ENCODE measurements at places on chromosomes 6 and 20.

DNA sequence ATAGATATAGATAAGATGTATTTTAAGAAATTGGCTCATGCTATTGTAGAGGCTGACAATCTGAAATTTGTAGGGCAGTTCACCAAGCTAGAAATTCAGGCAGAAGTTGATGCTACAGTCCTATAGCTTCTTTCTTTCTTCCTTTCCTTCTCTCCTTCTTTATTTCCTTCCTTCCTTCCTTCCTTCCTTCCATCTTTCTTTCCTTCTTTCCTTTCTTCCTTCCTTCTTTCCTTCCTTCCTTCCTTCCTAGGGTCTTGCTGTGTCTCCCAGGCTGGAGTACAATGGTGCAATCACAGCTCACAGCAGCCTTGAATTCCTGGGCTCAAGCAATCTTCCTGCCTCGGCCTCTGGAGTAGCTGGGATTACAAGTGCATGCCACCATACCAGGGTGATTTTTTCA, 55.3 kb downstream of the TFAP2A start:
- DNase-seq = no peak

DNA sequence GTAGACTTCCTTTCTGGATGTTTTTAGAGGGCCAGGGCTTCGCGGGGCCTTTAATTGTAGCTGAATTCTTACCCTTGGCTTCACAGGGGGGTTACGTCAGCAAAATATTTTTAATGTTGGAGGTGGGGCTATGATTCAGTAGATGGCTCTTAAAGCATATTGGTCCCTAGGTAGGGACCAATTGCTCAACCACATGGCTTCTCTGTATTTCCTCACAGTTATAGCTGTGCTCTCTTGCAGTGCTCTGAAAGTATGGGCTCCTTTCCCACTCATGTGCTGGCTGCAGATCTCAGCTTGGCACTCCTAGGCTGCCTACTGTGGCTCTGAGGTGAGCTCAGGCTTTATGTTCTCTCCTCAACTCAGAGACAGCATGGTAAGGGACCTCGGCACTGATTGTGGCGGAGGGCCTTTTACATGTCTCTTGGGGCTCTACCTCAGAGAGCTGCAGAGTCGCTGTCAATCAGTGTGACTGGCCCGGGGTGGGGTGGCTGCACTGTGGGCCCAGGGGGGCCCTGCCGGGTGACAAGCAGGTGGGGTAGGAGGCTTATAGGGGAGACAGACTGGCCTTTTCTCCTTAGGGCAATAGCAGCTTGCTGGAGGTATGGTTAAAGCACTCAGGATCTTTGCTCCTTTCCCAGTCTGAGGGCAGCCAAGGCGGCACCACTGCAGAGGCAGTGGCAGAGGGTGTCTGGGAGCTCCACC, 318.0 kb downstream of the DOK5 start:
- no peak for DNase-seq

GRCh38 chr6:17491416-17492142, 98.2 kb downstream of the CAP2 start:
- DNase-seq = no peak

DNA sequence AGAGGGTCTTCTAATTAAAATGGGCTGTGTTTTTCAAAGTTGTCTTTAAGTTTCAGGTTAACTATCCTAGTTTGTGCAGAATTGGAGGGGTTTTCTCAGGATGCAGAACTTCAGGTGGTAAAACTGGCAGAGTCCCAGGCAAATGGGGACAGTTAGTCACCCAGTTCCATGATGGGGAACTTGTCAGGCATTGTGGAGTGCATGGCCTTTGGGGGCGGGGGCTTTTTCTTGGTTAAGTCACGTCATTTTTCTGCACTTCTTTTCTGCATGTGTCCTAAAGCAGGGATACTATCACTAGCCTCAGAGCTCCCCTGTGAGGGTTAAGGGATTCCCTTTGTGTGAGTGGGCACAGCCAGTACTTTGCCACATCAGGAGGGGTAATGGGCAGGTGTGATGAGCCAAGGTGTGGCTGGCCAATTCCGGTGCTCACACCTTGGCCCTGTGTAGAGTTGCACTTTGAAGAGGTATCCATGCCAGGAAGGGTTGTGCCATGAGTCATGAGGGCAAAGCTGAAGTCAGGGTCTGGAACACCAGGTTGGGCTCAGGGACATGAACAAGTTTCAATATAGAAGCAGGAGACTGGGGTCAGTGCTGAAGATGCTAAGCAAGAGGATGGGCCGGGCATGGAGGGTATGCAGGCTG, 126.0 kb upstream of the RREB1 start:
- no peak for DNase-seq

- DNase-seq = peak; percentile 19
These were observed 440.8 kb downstream of the UTRN start for GRCh38 chr6:144725736-144726522.

DNA sequence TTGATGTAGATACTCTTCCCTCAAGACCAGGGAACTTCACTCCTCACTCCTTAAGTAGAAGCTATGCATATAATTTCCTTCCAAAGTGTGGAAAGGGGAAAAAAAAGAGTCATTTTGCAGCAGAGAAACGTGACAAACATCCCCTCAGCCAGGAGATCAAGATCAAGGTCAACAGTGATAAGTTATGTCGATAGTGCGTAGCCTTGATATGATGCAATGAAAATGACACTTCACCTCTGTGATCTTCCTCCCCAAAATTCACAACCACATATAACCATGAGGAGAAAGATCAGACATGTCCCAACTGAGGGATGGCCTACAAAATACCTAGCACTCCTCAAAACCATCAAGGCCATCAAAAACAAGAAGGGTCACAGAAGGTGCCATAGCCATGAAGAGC, 160.4 kb upstream of the MYLIP start:
- DNase-seq = no peak

- no peak for DNase-seq
These were observed 18.9 kb upstream of the ITPR3 start for GRCh38 chr6:33602180-33602579.

DNA sequence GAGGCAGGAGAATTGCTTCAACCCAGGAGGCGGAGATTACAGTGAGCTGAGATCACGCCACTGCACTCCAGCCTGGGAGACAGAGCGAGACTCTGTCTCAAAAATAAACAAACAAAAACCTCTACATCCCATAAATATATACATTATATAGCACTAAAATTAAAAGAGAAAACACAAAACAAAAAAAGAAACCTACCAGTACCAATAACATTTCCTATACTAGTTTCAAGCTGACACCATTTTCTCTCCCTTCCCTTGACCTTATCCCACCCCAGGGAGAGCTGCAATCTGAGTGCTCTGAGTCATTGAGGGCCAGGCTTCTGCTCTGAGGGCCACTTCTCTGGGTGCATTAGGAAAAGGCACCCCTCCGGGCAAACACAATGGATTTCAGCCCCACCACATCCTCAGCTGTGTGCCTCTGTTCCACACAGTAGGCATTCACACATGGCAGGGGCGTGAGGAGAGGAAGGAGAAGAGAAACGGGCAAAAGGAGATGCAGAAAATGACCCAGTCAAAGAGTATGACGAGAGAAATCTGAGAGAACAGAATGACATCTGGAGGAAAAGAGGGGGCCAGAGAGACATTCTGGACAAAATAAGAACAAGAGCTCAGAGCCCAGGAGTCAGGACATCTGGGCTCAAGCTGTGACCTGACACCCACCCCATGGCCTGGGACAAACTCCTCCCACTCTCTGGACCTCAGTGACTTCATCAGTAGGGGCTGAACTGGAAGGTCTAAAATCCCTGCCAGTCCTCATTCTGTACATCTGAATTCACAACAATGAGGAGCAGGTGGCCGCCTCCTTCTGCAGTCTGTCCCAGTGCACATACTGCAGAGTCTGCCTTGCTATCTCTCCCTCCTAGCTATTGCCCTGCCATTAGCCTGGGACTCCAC, 18.2 kb downstream of the TRIM26 start:
- no peak for DNase-seq

DNA sequence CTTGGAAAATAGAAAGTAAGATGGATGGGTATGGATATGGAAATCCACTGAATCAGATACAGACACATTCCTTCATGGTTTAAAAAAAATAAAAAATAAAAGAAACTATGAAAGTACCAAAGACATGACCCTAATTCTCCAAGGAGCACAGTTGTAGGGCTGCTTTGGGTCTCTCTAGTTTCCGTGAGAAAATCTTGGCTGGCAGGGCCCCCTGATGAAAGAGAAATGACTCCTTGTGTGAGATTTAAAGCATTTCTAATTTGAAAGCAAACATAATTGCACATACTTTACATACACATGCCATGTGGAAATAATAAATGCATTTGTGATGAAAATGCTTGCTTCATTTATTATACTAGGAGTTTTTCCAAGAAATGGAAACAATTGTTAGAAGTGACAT, 593.9 kb upstream of the BTBD3 start:
- DNase-seq = no peak

- no peak for DNase-seq
These were observed 61.0 kb downstream of the SNAI1 start for GRCh38 chr20:50043573-50044352.

DNA sequence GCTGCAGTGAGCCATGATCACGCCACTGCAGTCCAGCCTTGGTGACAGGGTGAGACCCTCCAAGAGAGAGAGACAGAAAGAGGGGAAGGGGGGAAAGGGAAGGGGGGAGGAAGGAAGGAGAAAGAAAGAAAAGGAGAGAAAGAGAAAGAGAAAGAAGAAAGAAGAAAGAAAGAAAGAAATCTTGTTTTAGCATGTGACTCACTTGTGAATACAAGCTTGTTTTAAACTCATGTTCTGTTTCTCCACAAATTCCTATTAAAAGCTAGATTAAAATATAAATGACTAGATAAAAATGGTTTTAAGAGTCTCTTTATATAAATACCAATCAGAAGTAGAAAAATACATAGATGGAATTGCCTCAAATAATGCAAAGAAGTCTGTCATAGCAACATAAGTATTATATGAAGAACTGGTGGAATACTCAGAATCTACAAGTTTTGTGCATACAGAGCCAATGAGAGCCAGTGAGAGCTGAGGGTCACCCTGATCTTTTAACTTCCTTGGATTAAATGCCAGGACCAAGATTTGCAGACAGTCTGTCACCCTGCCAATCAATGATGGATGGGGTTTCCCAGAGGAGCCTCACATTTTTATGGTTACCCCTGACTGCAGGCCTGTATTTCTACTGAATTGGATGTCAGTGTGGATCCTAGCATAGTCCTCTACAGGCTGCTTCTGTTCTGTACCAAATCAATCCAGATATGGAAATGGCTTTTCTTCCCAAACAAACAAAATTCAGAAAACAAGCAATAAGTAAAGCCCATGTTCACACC, 50.8 kb upstream of the LY86 start:
- no peak for DNase-seq

DNA sequence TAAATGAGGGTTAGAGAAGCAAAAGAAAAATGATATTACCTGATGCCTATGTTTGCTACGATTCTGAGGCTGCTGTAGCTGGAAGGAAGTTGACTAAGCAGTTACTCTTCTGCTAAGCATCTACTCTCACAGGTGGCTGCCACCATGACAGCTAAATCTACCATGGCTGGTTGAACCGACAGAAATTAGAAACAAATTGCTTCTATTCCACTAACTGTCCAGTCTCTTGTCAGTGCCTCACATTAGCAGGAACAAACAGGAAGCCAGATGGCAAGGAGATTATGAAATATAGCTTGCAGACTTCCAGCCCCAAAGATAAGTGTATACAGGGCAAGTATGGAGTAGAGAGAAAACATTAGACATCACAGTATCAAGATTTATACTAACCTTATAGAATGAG, 59.4 kb upstream of the TMEM200A start:
- DNase-seq = no peak

DNA sequence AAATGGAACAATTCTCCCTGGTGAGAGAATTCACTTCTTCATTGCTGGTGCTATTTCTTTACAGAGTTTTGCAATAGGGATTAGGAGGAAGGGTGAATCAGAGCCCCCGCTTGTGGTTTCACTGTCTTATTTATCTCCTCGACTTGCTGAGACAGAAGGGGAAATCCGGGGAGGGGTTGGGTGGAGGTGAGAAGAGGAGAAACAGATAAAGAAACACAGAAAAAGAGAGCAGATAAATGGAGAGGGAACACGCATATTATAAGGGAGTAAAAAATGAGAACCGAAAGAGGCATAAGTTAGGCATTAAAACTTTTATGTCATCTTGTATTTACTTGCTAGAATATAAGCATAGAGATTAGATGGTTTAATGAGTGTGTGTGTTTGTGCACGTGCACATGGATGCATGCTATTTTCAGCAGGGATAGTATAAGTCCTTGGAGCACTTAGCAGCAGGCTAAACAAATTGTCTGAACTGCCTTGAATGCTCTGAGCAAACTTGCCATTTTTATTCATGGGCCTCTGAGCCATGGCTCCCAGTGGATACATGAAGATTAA, 105.0 kb downstream of the OLIG3 start:
- DNase-seq = no peak

DNA sequence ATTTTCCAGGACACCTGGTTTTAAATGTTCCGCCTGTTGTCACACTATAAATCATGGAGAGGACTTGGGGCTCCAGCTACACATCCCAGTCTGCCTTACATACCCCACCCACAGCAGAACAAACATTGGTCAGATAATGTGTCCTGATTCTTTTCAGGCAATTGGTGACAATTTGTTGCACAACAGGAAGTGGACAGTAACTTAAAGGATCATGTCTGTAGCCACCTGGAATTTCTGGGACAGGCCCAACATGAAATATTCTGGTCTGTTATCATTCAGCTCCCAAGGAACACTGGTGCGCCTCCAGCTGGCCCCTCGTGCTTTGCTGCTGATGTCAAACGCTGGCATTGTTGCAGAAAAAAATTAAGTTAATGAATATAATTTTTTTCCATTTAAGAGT, 117.2 kb downstream of the SOBP start:
- peak; percentile 84 for DNase-seq

- DNase-seq = no peak
These were observed 693.6 kb upstream of the SLC35B3 start for GRCh38 chr6:9128970-9129369.

GRCh38 chr6:151175662-151176445, 63.9 kb upstream of the AKAP12 start:
- no peak for DNase-seq

DNA sequence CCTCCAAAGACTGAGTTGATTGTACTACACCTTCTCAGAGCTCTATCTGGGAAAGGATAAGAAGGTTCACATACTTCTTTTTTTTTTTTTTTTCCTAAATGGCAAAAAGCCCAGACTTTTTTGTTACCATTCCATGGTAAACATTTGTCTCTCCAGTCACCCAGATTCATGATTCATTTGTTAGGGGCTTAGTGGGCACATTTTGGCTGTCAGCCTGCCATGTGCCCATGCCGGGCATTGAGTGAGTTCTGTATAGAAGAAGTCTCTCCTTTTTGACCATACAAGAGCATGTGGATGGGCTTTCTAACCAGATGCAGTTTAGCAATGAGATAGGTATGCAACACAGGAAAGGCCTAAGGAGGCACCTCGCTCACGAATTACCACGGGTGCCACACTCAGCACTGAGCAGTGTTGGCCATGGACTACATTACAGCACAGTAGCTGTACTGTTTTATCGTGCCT, 447.5 kb upstream of the HSF2 start:
- no peak for DNase-seq

- no peak for DNase-seq
These were observed 14.0 kb upstream of the SLC17A5 start for GRCh38 chr6:73667798-73668197.

GRCh38 chr20:41350408-41350962, 9.9 kb downstream of the LPIN3 start:
- no peak for DNase-seq

Measured in NCI-H146 (cell line).